ENCODE measurements at places on chromosomes 12 and 14.

GRCh38 chr14:67704484-67705089, 2.9 kb downstream of the RDH12 start:
- DNase-seq = peak; percentile 42

DNA sequence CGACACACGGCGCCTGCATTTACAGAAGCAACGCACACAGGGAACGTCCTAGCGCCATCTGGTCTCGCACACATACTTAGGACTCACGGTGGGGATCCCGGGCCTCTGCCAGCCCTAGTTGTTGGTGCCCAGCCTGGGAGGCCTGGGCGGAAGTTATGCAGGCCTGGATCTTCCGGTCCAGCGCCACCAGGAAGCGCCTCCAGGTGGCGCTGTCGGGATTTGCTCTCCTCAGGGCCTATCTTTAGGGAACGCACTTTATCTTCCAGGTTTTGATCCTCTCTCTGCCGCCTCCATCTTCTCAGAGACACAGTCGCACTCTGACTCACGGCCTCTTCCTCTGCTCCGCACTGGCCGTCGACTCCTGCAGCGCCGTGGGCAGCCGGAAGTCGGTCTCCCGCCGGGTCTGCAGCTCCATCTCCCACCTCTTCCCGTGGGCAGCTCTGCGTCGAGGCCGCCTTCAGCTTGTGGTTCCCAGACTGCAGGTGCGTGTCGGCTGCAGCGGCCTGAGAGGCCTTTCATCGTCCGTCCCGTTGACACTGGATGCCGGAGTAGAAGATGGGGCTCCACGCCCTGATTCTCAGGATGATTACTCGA, 760.4 kb downstream of the TMEM121 start:
- DNase-seq = no peak

DNA sequence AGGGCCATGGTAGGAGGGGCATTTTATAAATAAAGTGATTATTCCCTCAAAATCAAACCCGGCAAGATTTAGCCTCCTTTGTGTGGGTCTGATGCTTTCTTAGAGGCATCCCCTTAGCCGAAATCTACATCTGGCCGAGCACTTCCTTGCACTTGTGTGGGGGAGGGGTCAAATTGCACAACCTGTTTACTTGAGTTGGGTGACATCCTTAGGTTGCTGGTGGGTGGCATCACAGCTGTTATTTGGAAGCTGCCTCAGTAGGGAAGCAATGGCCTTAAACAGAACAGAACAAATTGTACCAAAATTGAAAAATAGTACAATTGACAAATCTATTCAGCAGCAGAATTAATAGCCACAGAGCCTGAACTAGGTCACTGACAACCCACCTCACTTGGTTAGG, 546.1 kb downstream of the SNAPC1 start:
- no peak for DNase-seq

DNA sequence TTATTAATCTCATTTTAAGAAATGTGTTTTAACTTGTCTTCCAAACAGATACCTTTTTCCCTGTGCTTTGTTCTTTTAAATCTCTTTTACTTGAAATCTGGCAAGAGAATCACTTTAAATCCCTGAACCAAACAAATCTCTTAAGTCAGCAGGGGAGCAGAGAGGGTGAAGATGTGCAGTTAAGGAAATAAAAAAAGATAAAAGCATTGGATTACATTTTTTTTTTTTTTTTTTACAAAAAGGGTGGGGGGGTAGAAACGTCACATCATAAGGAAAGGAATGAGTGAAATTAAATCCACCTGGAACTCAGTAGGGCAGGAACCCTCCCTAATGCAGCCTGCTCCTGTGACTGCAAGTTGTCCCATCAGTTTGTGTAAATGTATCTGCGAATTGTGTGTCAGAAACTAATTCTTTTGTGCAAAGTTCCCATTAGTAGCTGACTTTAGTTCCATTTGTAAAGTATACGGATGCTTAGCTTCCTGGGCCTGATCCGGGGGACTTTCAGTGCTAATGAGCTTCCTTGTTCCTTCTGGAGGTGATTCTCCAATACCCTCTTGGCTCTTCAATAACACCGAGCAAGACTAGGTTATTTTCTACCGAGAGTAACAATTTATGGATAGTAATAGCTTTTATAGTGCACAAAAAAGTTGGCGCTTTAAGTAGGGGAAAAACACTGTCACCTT, 1.5 kb downstream of the TTC6 start:
- no peak for DNase-seq

DNA sequence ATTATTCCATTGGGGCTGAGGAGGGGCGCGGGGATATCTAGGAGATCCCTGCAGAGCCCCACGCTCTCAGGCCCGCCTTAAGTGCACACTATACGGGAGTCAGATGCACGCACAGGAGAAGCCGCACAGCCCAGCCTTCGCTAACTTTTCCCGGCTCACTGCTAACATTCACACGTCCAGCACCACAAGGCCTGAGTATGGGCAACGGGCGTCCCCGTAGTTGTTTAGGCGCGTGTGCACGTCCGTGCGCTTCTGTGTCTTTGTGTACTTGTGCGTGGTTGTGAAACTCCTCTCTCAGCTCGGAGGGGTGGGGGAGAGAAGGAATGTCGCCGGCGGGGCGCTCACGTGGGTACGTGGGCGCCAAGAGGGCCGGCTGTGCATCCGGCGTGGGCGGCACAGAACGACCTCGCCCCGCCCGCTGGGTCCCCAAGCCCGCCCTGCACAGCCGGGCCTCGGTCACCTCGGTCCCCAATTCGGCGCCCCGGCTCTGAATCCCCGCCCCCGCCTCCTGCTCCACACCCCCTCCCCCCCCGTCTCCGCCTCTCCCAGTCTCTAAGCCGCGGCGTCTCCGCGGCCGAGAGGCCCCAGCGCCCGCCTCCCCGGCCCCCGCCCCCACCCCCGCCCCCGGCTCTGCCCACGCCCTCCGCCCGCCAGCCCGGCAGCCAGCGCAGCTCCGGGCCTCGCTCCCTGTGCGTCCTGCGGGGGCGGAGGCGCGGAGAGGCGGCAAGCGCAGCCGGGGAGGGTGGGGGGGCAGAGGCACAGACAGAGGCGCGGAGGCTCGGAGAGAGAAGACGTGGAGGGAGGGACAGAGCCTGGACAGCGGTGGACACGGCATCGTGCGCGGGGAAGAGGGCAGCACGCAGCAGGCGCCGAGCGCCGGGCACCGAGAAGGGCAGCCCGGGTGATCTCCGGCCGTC, at the start of gene NAB2:
NAB2 (plus strand) TSS at position 761 of the 917 bp plus-strand sequence. CDS start 158 bp downstream, outside the sequence.
- DNase-seq = peak; percentile 90
